LoVo (cell line): ENCODE measurements at places on chromosomes 12 and 14.

- DNase-seq: peak; percentile 42
Observed at GRCh38 chr14:22276913-22277816, 311.9 kb downstream of the DAD1 start.

- peak; percentile 43 for DNase-seq
Observed at GRCh38 chr12:26938701-26939062, 412 bp downstream of the FGFR1OP2 start.

GRCh38 chr12:106332536-106332935, 25.0 kb upstream of the POLR3B start:
- no peak for DNase-seq

DNA sequence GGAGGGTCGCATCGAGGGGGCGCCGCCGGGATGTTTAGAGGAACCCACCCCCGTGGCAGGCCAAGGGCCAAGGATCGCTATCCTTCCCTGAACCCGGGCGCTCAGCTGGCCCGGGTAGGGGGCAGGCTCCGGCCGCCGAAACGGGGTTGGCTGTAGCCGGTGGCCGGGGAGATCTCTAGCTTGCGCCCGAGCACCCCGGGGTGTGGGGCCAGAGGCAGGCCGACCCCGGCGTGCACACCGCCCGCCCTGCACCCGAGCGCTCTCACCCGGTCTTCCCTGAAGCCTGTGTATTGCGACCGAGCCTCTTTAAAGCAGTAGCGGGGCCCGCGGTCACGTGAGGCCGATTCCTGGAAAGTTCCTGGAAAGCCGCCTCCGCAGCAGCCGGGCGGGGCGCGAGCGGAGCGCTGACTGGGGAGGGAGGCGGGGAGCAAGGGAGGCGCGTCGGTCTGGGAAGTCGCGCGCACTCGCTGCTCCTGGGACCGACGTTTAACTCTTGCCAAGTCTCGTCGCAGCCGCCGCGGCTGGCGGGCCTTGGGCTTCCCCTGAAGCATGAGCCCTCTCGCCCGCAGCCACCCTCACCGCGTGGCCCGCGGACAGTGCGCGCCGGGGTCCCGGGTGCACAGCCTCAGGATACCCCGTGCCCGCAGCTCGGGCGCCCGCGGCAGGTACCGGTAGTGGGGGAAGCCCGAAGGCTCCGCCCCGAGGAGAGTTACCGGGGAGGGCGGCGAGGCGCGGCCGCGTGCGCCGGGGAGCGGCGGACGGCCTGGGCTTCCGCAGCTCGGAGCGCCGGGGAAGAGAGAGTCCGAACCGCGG, 1.7 kb upstream of the SOCS2 start:
- peak; percentile 96 for DNase-seq

DNA sequence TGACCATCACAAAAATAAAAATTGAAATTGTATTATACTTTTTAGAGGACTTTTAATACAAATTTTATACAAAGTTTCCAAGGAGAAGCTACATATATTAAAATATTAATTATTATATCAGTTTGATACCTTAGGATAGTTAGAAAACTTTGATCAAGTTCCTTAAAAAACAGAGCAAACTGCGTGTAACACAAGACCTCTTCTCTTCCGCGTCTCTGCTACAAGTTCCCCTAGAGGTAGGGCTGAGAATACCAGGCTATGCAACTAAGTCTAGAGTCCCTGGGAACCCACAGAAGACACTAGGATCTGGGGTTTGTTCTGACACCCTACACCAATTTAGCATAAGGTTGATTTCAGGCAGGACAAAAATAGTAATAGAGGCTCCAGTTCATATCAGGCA, 319.0 kb downstream of the FOXG1 start:
- peak; percentile 4 for DNase-seq

DNA sequence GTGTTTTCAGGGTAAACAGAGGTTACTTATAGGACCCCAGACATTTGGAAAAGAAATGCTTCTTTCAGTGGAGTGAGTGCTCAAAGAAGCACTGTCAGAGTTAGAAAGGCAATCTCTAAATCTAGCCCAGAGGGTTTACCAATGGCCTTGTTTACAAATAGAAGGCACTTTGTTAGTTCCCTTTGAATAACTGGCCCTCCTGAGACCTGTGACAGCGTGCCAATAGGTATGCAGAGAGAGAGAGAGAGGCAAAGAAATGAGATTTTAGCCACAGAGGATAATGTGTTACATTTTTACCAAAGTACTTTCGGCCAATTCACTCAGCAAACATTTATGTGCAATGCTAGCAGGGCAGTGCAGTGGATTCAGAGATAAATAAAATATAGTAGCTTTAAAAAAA, 41.9 kb downstream of the TPH2 start:
- DNase-seq: no peak

DNA sequence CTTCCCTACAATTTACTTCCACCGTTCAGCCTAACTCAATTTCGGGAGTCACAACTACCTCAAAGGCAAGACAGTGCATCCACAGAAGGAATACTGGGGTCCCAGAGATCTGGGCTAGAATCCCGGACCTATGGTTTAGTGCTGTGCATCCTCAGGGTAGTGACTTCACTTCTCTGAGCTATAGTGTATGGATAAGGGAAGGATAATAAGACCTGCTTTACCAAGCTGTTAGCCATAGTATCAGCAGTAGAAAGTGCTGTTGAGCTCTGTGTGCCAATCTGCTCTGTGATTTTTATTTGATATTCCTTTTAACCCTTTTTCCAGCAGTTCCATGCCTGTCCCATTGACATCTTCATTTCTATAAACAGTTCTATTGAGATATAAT, 1044.3 kb downstream of the BCL11B start:
- no peak for DNase-seq

DNA sequence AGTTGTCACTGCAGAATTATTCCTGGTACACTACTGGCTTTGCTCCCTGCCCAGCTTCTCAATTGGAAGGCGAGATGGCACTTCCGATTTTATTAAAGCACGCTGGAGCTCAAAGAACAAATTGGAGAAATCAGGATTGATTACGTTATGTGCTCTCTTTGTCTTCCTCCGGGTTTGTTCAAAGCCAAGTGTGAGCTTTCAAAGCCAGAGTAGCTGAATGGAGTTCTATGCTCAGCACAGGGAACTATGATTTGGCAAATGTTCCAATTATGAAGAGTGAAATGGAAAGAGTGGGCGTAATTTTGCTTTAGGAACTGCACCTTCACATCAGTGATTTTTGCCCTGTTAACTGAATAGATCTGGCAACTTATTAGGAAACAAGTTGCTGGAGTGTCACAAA, 72.4 kb downstream of the FLRT2 start:
- DNase-seq: no peak

DNA sequence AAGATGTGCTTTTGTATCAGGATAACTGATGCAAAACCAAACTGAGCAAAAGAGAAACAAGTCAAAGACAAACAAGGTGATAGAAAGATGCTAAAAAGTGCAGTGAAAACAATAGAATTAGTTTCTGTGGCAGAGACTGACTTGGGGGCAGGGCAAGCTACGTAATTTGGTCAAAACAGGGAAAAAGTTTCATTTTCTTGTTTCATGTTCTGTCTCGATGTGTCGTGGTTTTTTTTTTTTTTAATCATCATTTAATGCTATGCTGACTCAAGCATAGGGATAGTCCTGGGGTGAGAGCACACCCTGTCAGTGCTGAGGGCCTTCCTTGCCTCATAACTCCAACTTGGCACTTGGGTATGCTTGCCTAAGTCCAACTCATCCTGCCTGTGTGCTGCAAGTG, 144.1 kb upstream of the PTPRQ start:
- DNase-seq: no peak

DNA sequence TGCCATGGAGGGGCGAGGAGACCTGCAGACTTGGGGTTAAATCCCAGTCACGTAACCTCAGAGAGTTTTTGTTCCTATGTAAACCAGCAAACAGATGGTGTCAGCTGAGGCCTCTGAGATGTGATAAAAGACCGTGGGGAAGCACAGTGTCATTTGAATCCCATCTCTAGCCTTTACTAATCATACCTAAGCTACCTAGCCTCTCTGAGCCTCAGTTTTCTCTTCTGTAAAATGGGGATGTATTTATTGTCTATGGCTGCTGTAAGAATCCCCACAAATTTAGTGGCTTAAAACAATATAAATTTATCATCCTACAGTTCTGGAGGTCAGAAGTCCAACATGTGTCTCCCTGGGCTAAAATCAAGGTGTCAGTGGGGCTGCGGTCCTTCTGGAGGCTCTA, 33.9 kb downstream of the FOXN4 start:
- DNase-seq: no peak

DNA sequence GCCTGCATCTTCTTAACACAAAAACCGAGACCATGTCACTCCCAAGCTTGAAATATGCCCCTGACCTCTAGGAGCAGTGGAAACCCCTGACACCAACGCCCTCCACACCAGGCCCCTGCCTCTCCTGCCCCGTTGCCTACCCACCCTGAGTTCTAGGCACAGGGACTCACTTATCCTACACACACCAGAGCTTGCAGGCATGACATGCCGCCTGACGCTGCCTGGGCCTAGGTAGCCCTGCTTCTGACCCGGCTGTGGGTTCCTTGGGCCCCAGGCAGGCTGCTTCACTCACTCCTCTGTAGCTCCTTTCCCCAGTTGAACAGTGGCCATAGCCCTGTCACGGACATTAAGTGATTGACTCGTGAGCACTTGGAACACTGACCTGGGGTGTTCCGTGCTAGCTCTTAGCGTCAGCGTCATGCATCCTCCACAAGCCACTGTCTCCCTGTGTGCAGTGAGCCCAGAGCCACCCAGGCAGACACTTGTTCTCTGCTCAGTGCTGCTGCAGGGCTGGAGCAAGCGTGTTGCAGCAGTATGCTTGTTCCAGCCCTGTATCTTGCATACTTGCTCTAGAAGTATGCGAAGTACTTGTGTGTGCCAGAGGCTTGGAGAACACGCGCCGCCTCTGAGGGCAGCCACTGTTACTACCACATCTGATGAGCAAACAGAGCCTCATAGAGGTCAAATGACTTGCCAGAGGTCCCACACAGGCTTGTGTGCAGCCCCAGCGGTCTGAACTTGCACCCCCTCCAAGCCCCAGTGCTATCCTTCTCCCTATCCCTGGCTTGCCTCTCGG, 15.6 kb downstream of the OTUB2 start:
- DNase-seq: no peak

- DNase-seq: no peak
Observed at GRCh38 chr12:89493670-89494302, 30.8 kb downstream of the GALNT4 start.

DNA sequence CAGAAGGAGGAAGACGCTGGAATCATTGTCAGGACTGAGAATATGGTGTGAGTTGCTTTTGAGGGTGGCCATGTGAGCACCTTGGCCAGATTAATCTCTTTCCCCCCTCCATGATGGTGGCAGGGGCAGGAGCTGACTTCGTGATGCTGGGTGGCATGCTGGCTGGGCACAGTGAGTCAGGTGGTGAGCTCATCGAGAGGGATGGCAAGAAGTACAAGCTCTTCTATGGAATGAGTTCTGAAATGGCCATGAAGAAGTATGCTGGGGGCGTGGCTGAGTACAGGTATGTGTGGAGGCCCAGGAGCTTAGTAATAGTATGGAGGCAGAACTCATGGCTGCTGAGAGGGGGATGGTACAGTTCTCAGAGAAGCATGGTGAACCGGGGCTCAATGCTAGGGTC, 4.3 kb downstream of the TINF2 start:
- DNase-seq: no peak

- DNase-seq: peak; percentile 53
Observed at GRCh38 chr14:100304825-100305323, 1.4 kb downstream of the SLC25A29 start.

- no peak for DNase-seq
Observed at GRCh38 chr12:32047357-32048212, 59.1 kb upstream of the BICD1 start.

DNA sequence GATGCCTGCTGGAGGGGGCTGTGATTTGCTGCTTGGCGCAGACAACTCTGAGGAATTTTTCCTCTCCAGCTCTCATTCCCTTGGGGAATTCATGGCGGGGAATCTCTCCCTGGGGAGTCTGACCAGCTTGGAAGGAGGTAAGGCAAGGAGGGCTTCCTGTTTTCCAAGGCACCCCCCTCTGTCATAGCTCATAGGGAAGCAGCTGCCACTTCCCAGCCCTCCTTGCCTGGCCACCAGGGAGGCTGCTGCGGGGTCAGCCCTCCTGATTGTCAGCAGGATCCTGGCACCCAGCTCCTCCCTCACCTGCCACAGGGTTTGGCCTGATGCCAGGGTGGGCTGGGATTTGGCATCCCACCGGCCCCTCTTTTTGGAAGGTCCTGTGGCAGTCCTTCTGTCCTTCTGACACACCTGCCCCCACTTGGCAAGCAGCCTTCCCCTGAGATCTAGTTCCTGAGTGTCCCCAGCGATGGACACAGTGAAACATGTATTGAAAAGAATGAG, 74.9 kb downstream of the TSPAN9 start:
- no peak for DNase-seq

- DNase-seq: no peak
Observed at GRCh38 chr14:71487941-71488340, 444.3 kb upstream of the RGS6 start.

GRCh38 chr14:64950889-64951288, 8.3 kb upstream of the GPX2 start:
- DNase-seq: no peak

GRCh38 chr12:30610718-30611117, 85.0 kb downstream of the IPO8 start:
- no peak for DNase-seq

GRCh38 chr12:117092886-117093285, 6.3 kb downstream of the TESC start:
- no peak for DNase-seq

DNA sequence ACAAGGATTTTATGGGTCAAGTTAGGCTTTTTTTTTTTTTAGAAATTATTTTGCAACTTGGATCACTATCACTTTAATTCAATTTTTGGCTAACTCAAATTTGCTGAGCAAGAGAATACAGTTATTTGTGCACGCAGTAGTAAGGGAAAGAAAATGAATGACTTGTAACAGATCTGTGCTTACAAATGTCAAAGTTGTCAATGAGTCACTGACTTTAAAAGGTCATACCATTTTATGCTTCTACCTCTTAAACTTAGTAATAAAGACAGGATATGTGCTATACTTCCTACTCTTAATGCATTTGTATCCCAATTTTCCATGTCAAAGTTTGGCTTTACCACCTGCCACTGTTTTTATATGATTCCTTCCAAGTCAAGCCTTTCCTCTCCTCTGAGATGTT, 131.1 kb upstream of the FBXO33 start:
- no peak for DNase-seq

- DNase-seq: peak; percentile 47
Observed at GRCh38 chr14:89425931-89426330, 8.9 kb upstream of the FOXN3 start.

DNA sequence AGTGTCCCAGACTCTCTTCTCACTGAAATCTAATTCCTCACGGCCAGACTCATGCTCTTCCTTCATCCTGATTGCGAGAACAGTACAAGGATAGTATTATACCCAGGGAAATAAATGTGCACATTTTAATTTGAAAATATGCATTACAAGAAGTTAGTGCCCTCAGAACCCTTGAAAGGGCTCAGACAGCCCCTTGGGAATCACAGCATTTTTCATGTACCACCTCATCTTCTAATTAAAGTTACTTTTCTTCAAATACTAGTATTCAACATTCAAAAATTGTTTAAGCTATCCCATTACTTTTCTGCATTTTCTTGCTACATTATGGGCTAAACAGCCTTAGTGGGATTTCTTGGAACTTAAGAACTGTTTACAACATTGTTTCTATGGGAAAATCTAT, 1.7 kb upstream of the APPL2 start:
- no peak for DNase-seq
